ENCODE measurements at places on chromosomes 5 and 9.

- no peak for DNase-seq
Measured at GRCh38 chr5:176647843-176648473, 674 bp downstream of the TSPAN17 start.

DNA sequence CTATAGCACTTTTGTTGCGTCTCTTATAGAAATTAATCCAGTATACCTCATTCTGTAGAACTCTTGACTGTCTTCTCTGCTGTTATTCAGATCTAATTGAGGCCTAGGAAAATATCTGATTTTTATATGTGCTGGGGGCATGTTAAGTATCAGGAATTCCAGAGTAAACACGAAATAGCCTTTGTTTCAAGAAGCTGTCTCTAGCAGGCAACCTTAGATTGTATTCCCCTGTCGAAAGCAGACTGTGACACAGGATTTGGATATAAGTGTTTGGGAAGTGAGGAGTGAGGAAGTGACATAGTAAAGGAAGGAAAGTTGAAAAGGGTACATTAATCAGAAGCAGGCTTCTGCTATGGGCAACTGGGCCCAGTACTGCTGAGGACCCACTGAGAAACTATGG lies 72.1 kb upstream of the RASA1 start:
- DNase-seq: peak; percentile 29

DNA sequence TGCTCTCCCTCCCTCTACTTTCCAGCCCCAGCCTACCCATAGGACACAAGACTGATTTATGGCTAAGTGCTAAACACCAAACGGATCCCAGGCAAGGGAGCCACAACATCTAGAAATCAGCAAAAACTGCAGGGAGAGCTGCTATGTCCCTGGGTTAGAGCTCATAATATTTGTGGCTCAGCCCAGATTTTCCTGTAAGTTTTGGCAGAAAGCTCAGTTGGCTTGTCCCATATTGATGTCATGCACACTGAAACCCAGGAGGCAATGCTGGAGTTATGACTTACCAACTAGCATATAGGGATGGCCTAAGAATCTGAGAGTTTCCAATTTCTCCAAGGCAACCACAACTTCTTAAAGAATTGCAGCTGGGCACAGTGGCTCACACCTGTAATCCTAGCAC lies 44.7 kb upstream of the MYOT start:
- DNase-seq: no peak

DNA sequence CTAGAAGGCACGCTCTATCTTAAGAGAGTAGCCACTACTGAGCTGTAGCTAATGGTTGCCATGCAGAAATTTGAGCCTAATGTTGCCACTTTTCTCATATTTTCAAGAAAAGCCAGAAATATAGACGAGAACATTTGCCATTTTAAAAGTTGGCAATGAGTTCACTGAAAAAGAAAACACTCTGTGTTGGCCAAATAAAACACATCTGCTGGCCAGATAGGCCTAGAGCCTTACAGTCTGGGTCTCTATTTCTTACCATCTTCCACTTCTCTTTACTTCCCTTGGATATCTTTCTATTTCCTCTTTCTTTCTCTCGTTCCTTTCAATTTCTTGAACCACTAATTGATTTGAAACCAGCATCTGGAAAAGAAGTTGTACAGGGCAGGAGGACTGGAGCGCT lies 36.6 kb upstream of the VCAN start:
- no peak for DNase-seq

- DNase-seq: no peak
Measured at GRCh38 chr9:97556721-97557605, 55.5 kb downstream of the TMOD1 start.

GRCh38 chr5:75707911-75708509 lies 9.2 kb downstream of the POC5 start:
- peak; percentile 39 for DNase-seq

DNA sequence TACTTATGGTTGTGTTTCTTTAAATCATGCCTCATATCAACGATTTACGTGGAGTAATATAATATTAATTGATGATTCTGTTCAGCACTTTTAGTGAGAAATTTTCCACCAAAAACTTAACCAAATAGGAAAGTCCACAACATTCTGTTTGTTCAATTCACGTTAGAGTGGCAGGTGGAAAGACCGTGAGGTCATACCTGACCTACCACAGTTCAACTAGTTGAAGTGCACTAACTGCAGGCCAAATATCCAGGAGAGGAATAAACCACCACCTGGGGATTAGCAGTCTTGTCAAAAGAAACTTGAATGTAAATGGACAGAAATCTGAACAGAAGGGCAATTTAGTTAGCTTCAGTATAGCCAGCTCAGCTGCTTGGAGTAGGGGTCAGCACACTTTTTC lies 577.7 kb downstream of the KIF4B start:
- no peak for DNase-seq

GRCh38 chr9:32264170-32264864 lies 120.1 kb upstream of the ACO1 start:
- DNase-seq: no peak

GRCh38 chr9:109052416-109052815 lies 39.1 kb upstream of the CTNNAL1 start:
- no peak for DNase-seq

GRCh38 chr5:82820961-82821845 lies 256.0 kb downstream of the TMEM167A start:
- DNase-seq: no peak

DNA sequence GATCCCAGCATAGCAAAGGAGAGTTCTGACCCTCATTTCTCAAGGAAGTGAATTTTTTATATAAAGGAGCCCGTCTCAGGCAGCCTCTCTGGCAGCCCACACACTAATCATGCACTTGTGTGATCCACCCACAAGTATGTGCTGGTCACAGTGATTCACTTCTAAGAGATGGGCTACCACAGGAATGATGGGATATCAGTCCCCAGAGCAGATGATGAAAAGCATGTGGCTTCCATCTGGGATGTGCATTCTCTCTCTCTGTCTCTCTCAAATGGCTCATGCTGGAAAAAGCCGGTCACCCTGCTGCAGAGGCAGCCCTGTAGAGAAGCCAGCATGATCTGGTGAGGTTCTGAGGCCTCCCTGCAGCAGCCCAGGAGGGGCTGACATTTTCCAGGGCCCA lies 74.2 kb upstream of the ADCY2 start:
- peak; percentile 3 for DNase-seq

DNA sequence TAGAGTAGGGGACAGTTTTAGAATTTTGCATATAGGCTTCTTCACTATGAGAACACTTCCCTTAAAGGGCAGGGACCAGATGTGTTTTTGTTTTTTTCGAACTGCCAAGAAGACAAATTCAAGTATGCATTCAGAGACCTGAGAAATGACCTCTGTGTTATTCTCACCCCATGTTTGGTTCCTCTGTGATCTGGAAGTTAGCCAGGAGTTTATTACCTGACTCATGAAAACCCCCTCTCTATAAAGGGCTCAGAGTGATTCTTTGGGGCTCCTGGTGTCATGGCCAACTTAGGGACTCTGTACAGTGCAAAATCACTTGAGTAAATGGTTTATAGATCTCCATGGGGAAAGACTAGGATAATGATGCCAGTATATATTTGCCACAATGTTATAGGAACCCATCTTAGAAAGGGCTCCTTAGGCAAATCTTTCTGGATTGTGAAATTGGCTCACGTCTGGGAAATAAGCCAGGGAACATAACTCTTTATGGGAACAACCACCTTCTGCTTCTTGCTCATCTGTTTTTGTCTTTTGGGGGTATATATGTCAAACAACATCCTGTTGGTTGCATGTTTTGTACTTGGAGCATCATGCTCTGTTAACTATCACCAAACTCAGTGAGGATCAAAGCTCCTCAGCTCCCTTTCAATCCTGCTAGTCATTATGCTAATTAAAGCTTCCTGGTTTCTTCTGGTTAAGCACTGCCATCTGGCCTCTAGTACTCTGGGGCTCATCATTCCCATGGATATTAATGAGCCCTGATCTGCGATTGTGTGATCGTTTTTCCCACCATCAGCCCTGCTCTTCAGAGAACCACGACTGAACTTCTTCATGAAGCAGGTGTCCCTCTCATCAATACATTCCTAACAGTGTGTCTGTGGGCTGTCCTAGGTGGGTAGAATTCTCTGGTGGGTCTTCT lies 173.4 kb upstream of the CDH12 start:
- DNase-seq: peak; percentile 20

- DNase-seq: no peak
Measured at GRCh38 chr9:73294336-73294735, 142.7 kb downstream of the ANXA1 start.

DNA sequence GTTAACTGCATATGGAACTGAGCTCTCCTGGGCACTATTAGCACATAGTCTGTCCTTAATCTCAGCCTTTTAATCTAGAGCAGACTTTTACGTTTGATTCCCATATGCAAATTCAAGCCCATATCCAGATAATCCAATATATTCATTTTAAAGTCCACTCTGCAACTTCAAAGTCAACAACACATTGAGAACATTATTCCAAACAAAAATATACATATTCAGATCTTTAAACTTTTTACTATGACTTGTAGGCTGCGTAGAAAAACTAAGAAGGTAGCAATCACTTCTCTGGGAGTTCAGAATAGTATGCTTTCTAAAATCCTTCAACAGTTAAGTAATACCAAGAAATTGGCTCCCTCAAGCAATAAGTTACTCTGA lies 499.4 kb downstream of the SPATA31D1 start:
- DNase-seq: no peak

DNA sequence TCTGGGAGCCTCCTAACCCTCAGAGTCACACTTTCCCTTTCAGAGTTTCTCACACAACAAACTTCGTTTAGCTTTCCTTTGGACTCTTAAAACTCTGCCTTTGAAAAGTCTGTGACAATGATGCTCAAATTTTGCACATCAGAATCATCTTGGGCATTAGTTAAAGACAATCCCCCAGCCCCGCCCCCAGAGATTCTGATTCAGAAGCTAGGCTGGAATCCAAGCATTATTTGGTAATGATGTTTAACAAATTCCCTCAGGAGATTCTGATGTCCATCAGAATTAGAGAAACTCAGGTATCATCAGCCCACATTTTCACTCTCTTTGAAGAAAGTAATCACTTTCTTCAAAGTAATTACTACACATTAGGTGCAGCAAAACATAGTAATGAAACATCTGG lies 9.6 kb upstream of the PLPP1 start:
- no peak for DNase-seq

- no peak for DNase-seq
Measured at GRCh38 chr9:37977851-37978480, 74.0 kb upstream of the SLC25A51 start.

- DNase-seq: no peak
Measured at GRCh38 chr5:135934939-135935338, 19.8 kb downstream of the LECT2 start.

DNA sequence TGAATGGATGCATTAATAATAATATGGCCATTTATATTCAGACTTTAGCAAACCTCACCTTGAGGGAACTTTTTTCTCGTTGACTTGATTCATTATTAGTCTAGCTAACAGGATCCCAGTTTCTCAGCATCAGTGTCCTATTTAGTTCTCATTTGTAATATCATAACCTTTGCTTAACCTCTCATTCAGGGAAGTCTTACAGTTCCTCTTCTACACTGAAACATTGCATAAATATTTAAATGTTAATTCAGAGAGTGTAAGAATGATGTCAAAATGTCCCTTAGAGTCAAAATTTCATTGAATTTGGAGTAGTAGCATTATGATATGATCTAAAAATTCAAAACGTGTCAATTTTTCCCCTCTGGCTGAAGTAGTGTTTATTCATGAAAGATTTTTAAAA lies 650.1 kb downstream of the EFNA5 start:
- DNase-seq: no peak

- DNase-seq: no peak
Measured at GRCh38 chr9:117704024-117704575, at the start of gene TLR4. TSS of gene TLR4 (plus strand) at chr9:117704403. CDS start at chr9:117704473, 70 bp downstream.

DNA sequence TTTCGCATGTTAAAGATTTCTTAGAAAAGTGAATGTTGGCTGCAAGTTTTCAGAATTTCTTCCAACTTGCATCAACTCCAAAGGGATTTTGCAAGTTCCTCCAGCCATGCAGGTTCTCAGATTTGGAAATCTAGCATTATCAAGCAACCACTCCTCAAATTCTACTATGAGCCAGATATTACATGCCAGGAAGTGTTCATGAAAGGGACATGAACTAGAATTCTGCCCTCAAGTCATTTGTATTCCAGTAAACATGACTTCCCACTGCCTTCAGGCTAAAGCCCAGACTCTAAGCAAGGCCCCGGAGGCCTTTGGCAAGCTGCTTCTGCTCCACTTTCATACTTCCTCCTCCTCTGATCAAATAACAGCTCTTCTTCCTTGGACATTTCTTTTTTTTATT lies 111.3 kb upstream of the PAPPA start:
- no peak for DNase-seq

- no peak for DNase-seq
Measured at GRCh38 chr9:134413112-134413715, 87.0 kb downstream of the RXRA start.

GRCh38 chr5:163888366-163888765 lies 382.9 kb downstream of the MAT2B start:
- DNase-seq: no peak

- DNase-seq: no peak
Measured at GRCh38 chr9:98291820-98292219, 36.4 kb upstream of the TBC1D2 start.

DNA sequence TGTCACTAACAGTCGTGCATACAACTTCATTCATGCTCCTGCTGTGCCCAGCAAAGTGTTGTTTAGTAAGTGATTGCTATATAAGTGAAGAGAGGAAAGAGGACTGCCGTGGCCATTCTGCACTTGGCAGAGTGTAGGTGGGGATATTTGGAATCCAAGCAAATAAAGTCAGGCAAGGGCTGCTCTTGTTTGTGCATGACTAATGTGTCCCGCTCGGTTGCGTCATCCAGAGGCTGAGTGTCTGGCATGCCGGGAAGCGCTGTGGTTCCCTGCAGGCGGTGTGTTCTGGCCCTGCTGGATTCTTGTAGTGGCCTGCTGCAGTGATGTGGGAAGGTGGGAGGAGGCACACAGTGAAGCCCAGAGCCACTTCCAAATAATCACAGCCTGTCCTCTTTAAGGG lies 136.9 kb upstream of the ANKH start:
- DNase-seq: peak; percentile 91

GRCh38 chr5:139108063-139108824 lies 89.9 kb downstream of the SIL1 start:
- DNase-seq: no peak

DNA sequence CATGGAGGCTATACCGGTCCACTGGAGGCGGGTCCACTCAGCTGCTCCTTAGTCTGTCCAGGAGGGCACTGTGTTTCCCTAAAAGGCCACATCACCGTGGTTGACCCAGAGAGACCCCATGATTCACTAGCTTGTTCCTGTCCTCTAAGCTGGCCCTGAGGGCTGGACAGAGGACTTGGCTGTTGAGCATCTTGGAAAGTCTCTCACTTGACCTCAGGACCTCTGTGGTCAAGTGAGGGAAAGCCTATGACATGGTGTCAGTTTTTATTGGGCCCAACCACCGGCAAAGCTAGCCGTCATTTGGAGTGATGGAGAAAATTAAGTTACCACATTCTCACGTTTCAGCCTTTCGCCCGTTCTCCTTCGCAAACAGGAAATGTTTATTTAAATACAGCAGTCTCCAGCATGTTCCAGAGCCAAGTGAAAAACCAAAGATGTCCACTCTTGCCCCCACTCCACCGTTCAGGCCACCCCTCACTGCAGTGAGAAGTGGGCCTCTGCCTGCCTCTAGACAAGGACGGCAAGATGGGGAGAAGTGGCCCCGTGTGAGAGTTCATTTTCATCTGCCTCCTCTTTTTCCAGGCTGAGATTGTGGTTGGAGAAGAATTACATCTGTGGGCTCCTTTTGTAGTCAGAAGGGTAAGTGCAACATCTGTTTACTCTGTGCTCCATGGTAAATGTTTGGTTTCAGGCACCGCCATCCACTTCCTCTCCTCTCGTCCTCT lies 4.4 kb downstream of the SLIT3 start:
- DNase-seq: no peak

Measured in HCEC 1CT (cell line).